Erythroblast (primary cell): ENCODE measurements at places on chromosomes 1 and 21.

DNA sequence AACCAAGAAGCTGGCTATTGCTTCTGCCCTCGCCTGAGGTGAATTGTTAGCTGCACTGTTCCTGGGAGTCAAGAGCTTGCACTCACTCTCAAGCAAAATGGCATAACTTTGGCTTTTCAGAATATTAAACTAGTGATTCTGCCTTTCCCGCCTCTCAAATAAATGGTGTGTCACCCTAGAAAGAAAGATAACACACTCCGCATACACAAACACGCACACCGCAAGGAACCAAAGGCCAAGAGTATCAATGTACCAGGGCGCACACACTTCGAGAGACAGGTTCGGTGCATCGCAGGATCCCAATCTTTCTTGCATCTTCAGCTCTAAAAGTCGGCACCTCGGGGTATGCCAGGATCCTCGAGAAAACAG is 470 bp upstream of the RTCA start:
- peak; percentile 86 for DNase-seq

DNA sequence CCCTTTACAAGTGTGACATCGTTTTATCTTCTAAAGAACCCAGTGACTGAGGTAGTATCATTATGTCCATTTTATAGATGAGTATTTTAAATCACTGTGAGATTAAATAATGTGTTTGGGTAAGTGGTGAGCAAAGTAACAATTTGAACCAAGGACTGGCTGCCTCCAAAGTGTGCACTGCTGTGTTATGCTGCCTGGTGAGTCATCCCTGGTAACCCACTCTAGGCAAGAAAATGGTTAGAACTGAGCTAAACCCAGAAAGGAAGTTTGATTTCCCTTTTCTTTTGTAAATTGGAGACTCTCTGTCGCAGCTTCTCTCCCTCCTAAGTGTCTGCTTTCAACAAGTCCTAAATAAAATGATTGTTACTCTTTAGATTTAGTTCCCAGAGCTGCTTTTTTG is 342.8 kb upstream of the KAZN start:
- no peak for DNase-seq

DNA sequence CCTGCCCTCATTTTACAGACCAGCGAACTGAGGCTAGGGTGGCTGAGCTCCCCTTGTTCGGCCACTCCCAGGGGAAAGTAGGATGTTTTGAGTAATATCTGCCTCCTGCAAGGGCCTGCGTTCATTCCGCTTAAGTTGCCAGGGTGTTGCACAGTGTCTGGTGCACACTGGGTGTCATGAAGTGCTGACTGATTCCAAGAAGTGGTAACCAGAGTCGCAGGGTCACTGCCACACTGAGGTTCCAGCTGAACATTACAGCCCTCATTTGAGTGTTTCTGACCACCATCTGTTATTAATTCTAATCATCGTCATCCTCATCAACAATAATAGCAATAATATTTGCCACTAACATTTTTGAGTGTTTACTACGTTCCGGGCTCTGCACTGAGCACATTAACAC is 250.6 kb downstream of the KAZN start:
- DNase-seq, result no peak

- peak; percentile 5 for DNase-seq
Measured at GRCh38 chr21:35507181-35507759, 458.2 kb upstream of the RUNX1 start.

GRCh38 chr1:233732206-233732605 is 118.3 kb downstream of the KCNK1 start:
- no peak for DNase-seq

GRCh38 chr21:17197996-17198395 is 314.8 kb upstream of the CXADR start:
- DNase-seq, result no peak

- DNase-seq, result peak; percentile 29
Measured at GRCh38 chr1:184691719-184692324, 62.8 kb downstream of the EDEM3 start.

- no peak for DNase-seq
Measured at GRCh38 chr21:26939601-26940111, 27.2 kb downstream of the ADAMTS5 start.

DNA sequence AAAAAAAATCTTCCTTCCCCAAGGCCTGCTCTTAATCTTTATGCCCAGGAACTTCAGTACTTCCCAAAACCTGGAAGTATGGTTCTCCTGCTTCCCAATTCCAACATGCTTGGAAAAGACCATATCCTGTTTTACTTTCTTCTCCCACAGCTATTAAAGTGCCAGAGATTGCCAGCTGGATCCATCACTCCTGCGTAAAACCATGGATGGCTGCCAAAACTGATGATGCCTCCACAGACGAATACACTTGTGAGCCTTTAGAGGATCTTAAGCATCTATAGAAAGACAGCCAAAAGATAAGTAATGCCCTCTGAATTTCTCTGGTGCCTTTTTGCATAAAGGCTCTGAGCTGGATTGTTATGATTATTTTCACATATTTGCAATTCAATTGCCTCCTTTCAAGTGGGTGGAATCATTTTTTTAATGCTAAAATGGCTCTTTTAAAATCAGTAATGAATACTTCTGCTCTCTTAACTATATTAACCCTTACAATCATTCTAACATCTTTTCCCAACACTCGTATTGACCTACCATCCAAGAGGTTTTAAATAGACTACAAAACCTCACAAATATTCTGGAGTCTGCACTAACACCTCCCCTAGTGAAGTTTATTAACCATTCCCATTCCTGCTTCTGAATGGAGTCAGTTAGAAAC is 1807.8 kb downstream of the BRINP3 start:
- DNase-seq, result no peak

- DNase-seq, result no peak
Measured at GRCh38 chr1:228278432-228278941, 70.6 kb downstream of the OBSCN start.

GRCh38 chr21:34115160-34115559 is 41.8 kb downstream of the MRPS6 start:
- DNase-seq, result no peak

- DNase-seq, result no peak
Measured at GRCh38 chr1:55288245-55288644, 73.1 kb upstream of the USP24 start.

GRCh38 chr1:113868387-113869083 is 3.0 kb downstream of the PTPN22 start:
- DNase-seq, result no peak

DNA sequence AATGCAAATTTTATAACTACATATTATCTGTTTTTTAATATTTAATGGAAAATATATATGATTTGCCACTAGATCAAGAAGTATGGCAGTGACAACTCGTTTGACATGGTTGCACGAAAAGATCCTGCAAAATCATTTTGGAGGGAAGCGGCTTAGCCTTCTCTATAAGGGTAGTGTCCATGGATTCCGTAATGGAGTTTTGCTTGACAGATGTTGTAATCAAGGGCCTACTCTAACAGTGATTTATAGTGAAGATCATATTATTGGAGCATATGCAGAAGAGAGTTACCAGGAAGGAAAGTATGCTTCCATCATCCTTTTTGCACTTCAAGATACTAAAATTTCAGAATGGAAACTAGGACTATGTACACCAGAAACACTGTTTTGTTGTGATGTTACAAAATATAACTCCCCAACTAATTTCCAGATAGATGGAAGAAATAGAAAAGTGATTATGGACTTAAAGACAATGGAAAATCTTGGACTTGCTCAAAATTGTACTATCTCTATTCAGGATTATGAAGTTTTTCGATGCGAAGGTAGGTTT is 556 bp downstream of the IFI44 start:
- DNase-seq, result no peak

DNA sequence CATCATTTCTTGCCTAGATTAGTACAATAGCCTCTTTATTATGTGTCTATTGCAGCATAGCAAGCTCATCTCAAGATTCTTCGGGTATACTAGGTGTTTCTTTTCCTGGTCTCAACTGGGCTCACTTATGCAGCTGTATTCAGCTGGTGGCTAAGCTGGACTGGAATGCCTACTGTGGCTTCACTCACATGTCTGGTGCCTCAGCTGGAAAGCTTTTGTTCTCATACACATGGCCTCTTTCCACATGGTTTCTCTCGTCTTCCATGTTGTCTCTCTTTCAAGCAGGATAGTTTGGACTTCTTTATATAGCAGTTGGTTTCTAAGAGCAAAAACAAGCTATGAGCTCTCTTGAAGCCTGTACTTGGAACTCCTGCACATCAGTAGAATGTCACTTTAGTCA is 45.2 kb downstream of the PKN2 start:
- no peak for DNase-seq

- DNase-seq, result peak; percentile 68
Measured at GRCh38 chr21:43916691-43917514, 51.9 kb downstream of the AGPAT3 start.

GRCh38 chr1:8070381-8070811 is 44.3 kb upstream of the ERRFI1 start:
- no peak for DNase-seq

DNA sequence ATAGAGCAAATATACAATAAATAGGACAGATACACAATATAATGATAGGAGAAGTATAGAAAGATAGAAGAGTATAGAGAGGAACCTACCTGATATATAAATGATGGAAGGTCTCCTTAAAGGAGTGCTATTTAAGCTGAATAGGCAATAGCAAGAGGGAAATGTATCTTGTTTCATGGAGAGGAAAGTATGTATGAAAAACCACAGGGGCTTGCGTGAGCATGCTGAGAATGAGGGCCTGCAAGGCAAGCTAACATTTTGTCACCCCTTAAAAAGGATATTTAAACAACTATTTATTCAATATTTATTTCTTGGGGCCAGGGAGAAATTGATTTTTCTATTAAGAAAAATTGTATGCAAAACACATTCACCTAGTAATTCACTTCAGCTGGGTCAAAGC is 150.9 kb upstream of the ZRANB2 start:
- no peak for DNase-seq

DNA sequence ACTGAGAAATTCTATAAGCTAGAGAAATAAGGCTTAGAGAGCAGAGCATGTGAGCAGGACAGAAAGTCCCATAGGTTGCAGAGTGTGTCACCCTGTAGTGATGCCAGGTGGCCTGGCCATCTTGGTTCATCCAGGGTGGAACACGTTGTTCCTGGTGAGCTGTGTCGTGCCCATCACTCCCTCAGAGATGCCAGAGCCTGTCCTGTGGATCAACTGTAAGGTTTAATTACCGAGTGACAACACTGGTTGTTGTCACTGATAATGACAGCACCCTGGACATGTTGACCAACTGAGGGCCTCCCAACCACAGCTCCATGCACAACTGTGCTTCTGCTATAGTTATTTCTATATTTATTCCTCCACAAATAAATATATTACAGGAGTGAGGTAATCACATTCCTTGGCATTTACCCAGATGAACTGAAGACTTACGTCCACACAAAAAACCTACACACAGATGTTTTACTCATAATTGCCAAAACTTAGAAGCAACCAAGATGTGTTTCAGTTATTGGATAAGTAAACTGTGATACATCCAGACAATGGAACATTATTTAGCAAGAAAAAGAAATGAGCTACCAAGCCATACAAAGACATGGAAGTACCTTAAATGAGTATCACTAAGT is 6.2 kb downstream of the C1orf198 start:
- DNase-seq, result no peak

- no peak for DNase-seq
Measured at GRCh38 chr1:110235834-110236682, 25.9 kb downstream of the KCNC4 start.

DNA sequence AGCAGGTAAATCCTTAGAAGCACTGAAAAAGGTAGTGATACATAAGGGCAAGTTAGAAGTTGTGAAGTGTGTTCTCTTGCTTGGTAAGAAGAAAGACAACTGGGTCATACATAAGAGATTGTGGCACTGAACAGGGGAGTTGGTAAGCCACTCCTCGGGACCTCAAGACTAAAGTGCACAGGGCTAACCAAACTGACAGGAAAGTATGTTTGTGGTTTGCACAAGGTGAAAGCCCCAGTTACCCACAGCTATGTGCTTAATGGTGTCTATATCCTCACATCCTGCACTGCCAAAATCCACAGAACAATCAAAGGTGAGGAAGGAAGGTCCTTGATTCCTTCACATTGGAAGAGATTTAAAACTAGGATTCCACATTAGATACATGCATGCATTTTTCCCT is 276.5 kb downstream of the DNM3 start:
- no peak for DNase-seq

GRCh38 chr1:91171898-91172297 is 150.1 kb upstream of the ZNF644 start:
- DNase-seq, result no peak

- no peak for DNase-seq
Measured at GRCh38 chr1:16915627-16915973, 6.1 kb upstream of the CROCC start.

- DNase-seq, result no peak
Measured at GRCh38 chr1:63713627-63714481, 60.0 kb upstream of the ROR1 start.

- DNase-seq, result peak; percentile 49
Measured at GRCh38 chr1:203640723-203641502, 14.3 kb downstream of the ATP2B4 start.

DNA sequence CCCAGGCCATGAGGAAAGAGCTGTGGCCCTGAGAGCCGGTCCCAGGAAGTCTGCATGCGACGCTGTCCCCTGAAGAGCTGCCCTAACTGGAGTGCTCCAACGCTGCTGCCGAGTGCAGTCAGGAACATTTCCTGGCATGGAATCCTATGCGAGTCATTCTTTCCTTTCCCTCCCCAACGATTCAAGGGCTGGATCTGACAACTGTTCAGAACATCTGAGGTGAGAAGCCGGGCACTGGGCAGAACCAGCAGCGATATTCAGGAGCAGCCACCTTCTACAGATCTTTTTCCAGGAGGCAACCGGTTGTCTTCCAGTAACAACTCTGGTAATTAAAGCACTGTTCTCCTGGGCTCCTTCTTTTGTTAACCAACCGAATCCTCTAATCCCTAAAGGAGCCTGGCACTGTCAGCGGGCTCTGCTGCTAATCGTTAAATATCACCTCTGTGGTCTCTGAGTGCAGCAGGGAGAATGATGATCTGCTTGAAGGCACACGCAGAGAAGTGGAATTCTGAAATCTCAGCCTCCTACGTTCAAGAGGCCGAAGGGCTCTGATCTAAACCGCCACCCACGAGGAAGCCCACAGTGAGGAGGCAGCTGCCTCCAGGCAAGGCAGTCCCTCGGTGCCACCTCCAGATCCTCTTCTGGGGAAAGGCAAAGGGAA is 55.8 kb downstream of the SLC45A1 start:
- DNase-seq, result no peak

- DNase-seq, result peak; percentile 56
Measured at GRCh38 chr1:61080413-61081143, 1.8 kb upstream of the NFIA start.

GRCh38 chr1:46805755-46806154 is 6.9 kb downstream of the CYP4B1 start:
- DNase-seq, result no peak

DNA sequence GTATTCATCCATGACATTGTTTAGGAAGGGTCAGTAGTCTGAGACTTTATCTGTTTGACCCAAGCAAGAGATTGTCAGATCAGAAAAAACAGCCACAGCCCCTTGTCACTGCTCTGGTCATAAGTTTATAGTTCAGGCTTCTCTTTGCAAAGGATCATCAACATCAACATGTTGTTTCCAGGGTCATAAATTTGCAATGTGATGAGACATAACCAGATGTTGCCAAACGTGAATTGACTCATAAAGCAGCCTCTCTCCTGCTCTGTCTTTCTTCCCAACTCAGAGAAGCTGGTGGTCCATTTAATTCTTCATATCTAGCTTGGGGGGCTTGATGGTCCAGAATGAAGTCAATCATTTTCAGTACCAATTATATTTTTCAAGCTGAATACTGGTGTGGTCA is 507.2 kb upstream of the PBX1 start:
- DNase-seq, result no peak
